Stimulated activated CD4-positive, alpha-beta T cell treated with anti-CD3 and anti-CD28 coated beads, Interleukin-1b, Interleukin-23, amount 100 ng/mL, for 24 hours (primary cell): ENCODE measurements at places on chromosomes 16 and 17.

DNA sequence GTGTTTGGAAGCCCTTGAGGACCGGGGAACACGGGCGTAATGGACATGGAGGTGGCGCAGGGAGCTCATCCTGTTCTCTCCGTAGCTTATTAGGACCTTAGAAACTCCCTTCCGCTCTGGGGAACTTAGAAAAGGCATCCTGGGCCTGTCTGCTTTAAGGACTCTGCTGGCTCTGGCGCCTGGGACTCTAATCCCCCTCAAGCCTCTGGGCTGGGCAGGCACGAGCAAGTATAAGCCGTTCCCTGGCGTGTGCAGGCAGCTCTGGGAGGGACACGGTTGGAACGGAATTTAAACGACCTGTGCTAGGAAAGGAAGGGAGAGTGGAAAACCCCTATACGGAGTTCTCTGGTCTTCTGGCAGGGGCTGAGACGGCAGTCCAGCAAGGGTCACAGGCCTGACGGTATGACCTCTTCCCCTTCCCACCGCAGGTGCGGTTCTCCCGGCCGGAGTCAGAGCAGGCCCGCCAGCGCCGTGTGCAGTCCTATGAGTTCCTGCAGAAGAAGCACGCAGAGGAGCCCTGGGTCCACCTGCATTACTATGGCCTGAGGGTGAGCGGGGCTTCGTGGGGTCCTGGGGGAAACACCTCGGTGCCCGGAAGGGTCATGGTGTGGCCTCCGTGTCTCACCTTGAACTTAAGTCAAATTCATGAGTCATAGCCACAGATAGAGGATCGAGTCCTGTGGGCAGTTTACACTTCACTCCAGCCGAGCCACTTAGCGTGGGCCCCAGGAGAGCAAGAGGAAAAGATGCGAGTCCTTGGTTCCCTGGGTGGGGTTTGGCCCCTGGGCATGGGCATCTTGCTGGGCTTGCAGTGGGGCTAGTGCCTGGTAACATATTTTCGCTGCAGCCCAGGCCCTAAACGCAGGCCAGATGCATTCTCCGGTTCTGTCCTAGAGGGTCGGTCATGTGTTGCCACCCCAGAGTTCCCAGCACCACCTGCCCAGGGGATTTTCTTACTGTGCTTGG, 17.7 kb downstream of the POLR3E start:
- no peak for DNase-seq

- no peak for DNase-seq
These were observed 28.4 kb upstream of the SLC12A3 start for GRCh38 chr16:56836410-56837230.

DNA sequence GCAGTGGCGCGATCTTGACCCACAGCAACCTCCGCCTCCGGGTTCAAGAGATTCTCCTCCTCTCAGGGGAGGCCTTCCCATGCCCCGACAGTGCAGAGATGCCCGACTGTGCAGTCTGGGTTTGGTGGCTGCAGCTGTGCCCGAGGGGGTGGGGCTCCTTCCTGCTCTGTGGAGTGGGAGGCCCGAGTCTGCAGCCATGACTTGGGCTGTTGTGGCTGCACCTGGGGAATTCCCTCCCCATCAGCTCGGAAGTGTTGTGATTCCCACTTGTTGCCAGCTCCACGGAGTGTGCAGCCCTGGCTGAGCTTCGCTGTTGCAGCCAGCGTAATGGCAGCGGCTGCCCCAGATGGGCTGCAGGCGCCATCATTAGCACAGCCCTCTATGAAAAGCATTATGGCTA, 66.4 kb upstream of the SMIM36 start:
- no peak for DNase-seq

- no peak for DNase-seq
These were observed 166.2 kb downstream of the SHISA9 start for GRCh38 chr16:13067648-13068047.

GRCh38 chr16:48444574-48444973, 59.4 kb upstream of the SIAH1 start:
- DNase-seq, result no peak

- DNase-seq, result no peak
These were observed 72.2 kb downstream of the CYLD start for GRCh38 chr16:50814052-50814451.

GRCh38 chr16:2866431-2866830, 8.5 kb upstream of the PRSS22 start:
- no peak for DNase-seq

DNA sequence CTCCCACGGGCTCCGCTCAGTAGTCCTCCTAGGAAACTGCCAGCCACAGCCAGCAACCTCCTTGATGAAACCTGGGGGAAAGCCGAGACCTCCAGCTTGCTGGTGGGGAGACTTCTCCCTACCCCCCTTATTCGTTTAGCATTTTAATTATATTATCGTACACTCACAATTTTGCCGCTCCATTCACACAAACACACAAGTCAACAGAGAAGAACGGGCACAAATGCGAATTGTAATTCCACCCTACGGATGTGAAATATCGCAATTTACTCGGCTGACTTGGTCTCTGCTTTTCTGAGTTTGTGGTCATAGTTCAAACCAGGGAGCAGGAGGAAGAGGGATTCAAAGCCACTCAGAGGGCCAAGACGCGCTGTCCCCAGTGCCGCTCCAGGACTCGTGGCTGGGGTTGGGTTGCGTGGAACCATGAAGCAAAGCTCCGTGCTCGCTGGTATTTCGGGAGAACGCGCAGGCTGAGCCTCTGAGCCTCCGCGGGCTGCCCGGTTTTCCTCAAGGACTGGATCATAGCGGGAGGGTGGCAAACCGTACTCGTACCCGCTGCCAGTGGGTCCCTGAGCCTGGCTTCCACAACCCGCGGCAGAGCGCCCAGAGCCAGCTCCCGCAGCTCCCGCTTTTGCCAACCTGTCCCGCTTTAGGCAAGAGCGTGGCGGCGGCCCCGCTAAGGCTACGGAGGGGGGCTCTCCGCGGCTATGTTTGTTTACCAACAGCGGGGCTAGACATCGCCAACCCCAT, 2.0 kb downstream of the LHX1 start:
- DNase-seq, result no peak

DNA sequence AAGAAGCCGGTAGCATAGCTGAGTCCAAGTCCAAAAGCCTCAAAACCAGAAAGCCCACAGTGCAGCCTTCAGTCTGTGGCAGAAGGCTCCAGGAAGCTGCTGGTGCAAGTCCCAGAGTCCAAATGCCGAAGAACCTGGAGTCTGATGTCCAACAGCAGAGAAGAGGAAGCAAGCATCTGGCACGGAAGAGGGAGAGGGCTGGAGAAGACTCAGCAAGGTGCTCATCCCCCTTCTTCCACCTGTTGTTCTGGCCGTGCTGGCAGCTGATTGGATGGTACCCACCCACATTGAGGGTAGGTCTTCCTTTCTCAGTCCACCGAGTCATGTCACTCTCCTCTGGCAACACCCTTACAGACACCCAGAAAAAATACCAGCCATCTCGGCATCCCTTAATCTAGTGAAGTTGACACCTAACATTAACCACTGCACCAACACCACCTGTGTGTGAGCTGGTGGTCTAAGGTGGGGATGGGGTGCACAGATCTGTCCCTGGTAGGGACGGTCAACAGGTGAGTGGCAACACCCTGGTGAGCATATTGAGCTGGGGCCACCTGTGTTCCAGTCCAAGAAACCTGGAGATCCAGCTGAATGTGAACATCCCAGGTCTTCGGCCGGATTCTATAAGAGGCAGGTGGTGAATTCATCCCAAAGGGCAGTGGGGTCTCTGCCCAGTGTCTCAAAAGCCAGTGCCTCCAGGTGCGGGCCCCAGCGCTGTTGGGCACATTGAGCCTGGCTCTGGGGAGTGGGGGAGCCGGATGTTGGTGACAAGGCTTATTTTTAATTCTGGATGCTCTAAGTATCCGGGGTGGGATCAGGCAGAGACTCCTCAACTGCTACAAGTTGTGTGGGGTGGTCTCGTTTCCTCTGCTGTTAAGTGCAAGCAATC, 9.8 kb downstream of the MIEF2 start:
- DNase-seq, result no peak

DNA sequence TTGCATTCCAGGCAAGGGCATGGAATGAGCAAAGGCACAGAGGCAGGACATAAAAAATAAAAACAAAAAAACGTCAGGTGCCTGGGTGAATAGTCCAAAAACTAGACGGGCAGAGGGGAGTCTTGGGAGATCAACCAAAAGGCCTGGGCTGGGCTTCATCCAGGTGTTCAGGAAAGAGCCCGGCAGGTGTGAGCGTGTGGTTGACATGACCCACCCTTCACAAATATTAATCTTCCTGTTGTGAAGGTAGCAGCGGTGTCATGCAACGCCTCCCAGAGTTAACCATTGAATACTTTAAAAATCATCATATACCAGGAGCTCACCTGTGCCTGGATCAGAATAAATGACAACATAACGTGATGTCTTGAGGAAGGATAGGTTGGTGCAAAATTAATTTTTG, 90.6 kb downstream of the USP22 start:
- DNase-seq, result no peak

DNA sequence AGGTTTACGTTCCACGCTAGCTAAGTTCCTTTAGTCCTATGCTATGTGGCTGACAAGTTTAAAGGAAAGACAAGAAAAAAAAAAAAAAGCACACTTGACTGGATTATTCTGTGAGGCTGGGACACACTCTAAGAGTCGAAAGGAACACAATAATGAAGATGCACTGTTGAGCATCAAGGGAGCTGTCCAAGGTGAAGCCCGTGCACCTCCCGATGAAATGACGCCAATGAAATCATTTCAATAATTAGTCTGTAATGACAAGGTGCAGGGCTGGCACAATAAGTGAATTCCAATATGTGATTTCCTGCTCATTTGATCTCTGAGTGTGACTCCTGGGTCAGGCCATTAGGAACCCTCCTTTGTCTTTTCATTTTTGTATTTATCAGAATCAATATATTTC, 232.9 kb downstream of the CDH13 start:
- DNase-seq, result no peak

- DNase-seq, result no peak
These were observed 37.0 kb upstream of the ARHGAP17 start for GRCh38 chr16:25052151-25052511.

DNA sequence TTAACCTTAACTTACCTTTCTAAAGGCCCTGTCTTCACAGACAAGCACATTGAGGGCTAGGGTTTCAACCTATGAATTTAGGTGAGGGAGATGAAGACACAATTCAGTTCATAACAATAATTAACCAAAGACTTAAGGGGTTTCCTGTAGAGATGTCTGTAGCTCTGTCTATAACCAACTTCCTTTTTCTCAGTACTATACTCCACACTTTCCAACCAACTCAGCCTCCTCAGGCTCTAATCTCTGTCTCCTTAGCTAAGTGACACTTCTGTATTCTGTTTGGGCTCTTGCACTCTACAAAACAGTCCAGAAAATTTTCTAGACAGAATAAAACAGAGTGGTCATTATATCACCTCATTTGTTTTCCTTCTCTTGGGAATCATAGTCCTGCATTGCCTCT, 25.8 kb downstream of the CAPNS2 start:
- no peak for DNase-seq

- DNase-seq, result no peak
These were observed 3.9 kb upstream of the ARHGAP17 start for GRCh38 chr16:25018972-25019617.

DNA sequence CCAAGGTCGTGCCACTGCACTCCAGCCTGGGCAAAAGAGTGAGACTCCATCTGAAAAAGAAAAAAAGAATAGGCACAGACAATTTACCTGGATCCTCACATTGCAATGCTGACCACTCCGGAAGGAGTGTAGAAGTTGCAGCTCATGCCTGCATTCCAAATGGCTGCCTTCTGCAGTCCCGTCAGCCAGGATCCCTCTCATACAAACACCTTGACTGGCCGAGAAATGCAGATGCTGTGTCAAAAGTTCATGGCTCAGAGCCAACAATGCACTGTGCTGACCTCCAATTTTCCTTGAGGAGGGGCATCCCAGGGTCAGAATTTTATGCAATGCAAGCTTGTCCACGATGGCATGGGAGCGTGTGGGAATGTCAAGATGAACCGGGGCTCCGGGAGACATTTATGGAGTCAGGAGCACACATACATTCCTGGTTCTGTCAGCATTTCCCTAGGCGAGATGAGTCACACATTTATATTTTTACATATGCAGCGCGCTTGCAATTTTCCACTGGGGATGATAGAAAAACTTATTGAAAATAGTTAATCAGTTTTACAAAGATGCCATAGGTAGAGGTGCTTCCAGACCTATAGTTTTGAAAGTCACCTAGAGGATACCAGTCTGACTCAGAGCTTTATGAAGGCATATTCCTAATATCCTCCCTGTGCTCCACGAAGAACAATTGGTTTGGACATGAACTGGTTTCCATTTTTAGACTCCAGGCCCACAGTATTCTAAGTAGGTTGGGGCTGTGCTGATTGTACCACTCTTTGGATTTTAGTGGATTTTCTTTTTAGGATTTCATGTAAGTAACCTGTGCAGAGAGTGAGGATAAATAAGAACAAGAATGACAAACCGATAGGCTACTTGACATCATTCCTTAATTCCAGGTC, 614.6 kb downstream of the MAF start:
- no peak for DNase-seq

GRCh38 chr17:43200127-43200526, 11.5 kb upstream of the TMEM106A start:
- no peak for DNase-seq

DNA sequence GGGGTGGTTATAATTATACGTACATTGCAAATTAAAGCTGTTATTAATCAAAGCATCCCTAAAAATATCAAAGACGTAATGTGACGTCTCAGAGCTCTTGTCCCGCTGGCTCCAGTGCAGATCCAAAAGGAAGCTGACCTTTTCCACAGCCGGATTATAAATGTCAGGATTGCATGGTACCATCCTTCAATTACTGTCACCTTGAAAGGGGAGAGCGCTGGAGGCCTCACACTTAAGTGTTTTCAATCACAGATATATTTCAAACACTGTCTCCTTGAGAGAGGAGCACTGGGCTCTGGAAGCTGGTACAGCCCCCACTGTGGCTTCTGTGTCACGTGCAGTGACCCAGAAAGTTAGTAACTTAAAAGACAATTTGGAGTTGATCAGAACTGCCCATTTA, 94.2 kb downstream of the AIPL1 start:
- DNase-seq, result no peak

GRCh38 chr17:36931096-36931696, 6.1 kb upstream of the LHX1 start:
- no peak for DNase-seq

GRCh38 chr17:82529914-82530300, 10.4 kb downstream of the FOXK2 start:
- no peak for DNase-seq

DNA sequence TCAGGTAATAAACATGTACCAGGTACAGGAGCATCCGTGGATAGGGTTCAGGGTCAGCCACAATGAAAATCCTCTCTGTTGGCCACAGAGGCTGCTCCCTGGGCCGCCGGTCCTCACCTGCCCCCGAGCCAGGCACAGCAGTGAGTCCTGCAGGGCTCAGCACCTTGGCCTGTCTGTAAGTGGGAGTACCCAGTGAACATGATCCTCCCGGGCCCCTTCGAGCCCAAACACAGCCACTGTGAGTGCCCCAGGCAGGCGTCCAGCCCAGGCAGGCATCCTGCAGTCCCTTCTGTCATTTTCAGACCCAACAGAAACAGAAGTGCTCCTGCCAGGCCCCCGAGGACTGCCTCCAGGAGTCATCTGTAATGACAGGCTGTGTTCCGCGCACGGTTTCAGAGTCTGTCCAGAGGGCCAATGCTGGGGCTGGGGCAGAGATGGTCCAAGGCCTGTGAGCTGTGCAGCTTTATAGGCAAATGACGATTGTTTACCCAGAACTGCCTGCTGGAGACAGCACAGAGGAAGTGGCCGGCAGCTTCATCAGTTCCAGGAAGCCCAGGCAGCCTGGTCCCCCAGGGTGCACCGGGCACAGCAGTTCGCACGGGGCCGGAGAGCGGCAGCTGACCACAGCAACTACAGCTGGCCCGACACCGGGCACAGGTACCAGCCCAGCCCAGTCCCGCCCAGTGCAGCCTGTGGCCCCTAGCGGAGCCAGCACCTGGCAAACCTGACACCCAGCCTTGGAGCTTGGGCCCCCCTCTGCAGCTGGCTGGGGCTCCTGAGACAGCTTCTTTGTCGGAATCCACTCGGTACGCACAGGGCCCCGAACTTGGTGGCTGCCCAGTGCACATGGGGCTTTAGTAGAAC, 13.2 kb downstream of the SLC7A5 start:
- no peak for DNase-seq
